ENCODE measurements at places on chromosomes 13 and 19. TPM values are rescaled to one million over a fixed set of nuclear protein-coding genes. Genes with fewer than 3 reads are reported as not detected.

Gene KLK3
- total RNA-seq = not detected

DNA sequence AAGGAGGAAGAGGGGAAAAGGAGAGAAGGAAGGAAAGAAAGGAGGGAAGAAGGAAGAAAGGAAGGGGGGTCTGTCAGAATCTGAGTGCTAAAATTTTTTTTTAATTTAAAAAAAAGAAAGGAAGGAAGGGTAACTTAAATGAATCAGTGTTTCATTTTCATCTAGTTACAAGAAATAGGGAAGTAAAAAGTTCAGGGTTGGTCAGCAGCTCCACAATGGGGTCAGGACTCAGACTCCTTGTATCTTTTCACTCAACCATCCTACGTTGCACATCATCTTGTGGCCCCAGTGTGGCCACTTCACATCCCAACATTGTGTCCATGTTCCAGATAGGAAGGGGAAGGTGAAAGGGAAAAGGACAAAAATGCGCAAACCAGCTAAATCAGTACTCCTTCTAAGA lies 14.3 kb upstream of the FNDC3A start:
- DNase-seq = no peak

Gene ZNF844
- total RNA-seq = 4.2 TPM

DNA sequence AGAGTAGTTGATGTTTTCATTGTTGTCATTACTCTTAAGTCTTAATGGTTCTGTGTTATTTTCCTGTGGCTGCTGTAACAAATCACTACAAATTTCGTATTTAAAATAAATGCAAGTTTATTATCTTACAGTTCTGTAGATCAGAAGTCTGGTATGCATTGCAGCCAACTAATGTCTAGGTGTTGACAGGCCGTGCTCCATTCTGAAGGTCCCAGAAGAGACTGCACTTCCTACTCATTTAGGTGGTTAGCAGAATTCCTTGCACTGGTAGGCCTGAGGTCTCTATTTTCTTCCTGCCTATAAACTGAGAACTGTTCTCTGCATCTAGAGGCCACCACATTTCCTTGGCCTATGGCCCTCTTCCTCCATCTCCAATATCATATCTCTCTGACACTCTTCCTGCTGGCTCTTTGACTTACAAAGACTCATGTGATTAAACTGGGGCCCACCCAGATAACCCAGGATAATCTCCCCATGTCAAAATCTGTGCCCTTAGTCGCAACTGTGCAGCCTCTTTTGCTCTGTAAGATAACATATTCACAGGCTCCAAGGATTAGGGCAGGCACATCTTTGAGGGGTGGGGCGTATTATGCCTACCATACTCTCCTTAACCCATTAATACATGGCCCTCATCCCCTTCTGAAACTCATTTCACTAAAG lies 468.4 kb downstream of the FOXO1 start:
- DNase-seq = no peak

Gene CYP2A13
- not detected for total RNA-seq

Gene MBD3L2
- total RNA-seq = not detected

- DNase-seq = no peak
Observed at GRCh38 chr13:73593199-73593765, 534.5 kb downstream of the KLF5 start.

Gene PCDH8
- total RNA-seq = not detected

- no peak for DNase-seq
Observed at GRCh38 chr13:26824581-26824980, 64.0 kb upstream of the GPR12 start.

DNA sequence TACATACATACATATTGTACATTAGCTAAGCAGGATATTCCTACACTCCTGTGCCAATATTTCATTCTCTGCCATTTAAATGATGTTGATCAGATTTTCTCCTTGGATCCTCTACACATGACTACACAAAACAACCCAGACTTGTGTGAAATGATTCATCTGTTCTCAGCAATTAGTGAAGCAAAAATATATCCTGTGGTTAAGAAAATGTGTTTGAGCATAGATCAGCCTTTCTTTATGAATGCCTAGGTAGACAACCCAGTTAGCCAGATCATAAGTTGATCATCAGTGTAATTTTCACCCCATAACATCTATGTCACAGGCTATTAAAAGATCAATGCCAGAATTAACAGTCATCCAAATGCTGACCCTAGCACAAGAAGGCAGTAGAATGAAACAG lies 275.2 kb upstream of the EDNRB start:
- DNase-seq = peak; percentile 47

GRCh38 chr13:113145496-113145895 lies 13.0 kb upstream of the PROZ start:
- no peak for DNase-seq
